ENCODE measurements at places on chromosomes 7 and 10. TPM values are rescaled to one million over a fixed set of nuclear protein-coding genes. Genes with fewer than 3 reads are reported as not detected.
A peak's percentile ranks its signal among the peaks of the same experiment; 100 is the strongest.

DNA sequence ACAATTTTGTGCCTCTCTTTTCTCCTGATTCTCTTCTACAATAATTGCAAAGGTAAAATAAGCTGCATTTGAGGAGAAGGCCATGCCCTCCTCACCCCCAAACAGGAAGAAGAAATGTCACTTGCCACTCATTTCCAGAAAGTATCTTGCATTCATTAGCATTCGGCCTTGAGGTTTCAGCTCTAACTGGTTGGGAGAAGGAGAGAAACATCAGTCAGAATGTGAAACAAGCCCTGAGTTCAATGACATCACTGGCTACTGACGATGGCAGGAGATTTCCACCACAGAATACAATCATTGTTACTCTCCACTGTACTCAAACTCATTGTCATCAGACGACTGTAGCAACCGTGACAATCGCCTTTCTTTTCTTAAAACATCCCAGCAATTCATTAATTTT is 72.8 kb downstream of the PRKCQ start:
- no peak for DNase-seq
- H3K27ac ChIP-seq = no peak overlapping the region
- no peak overlapping the region for H3K4me3 ChIP-seq

- H3K27ac ChIP-seq = peak overlapping the region; percentile 57
- H3K27me3 ChIP-seq = no peaks in the 10 kb centered on the region
- no peaks in the 10 kb centered on the region for H3K36me3 ChIP-seq
Observed at GRCh38 chr10:62632071-62632809, 172.3 kb upstream of the ADO start.

GRCh38 chr10:100021322-100021721 is 11.6 kb upstream of the DNMBP start:
- no peak for DNase-seq
- no peak overlapping the region for H3K4me3 ChIP-seq
- no peaks in the 10 kb centered on the region for H3K27me3 ChIP-seq
- H3K27ac ChIP-seq = no peak overlapping the region
- H3K4me1 ChIP-seq = peaks cover 5% of the 10 kb centered on the region

- H3K27ac ChIP-seq = no peak overlapping the region
- DNase-seq = no peak
- no peaks in the 10 kb centered on the region for H3K27me3 ChIP-seq
Observed at GRCh38 chr7:102888561-102889233, 24.1 kb upstream of the LRRC17 start.

The TSPAN13 gene
- 24.4 TPM for polyA plus RNA-seq
